A549 treated with RU486 at 1 μM for 4 hours (cell line): ENCODE measurements at places on chromosomes 6 and 20. TPM values are rescaled to one million over a fixed set of nuclear protein-coding genes. Genes with fewer than 3 reads are reported as not detected.

The GTF2H4 gene
- 14.8 to 23.5 TPM (median 19.2 TPM) in 5 replicates for total RNA-seq

The SRSF12 gene
- total RNA-seq = 0.35 to 1.2 TPM (median 1.0 TPM) in 5 replicates

The ZNF334 gene
- not detected in 5 replicates for total RNA-seq

The MTG2 gene
- total RNA-seq = 27.3 to 39.5 TPM (median 36.2 TPM) in 5 replicates

The SLC35D3 gene
- total RNA-seq = 0.07 to 0.15 TPM (median 0.07 TPM) in 3 of 5 replicates, not detected in the others

The SPATS1 gene
- not detected in 5 replicates for total RNA-seq

The C6orf132 gene
- total RNA-seq = 0.96 to 2.0 TPM (median 1.3 TPM) in 5 replicates

The CST7 gene
- not detected in 5 replicates for total RNA-seq
